WTC11 (cell line): ENCODE measurements at places on chromosomes 2 and 18.
A peak's percentile ranks its signal among the peaks of the same experiment; 100 is the strongest.

DNA sequence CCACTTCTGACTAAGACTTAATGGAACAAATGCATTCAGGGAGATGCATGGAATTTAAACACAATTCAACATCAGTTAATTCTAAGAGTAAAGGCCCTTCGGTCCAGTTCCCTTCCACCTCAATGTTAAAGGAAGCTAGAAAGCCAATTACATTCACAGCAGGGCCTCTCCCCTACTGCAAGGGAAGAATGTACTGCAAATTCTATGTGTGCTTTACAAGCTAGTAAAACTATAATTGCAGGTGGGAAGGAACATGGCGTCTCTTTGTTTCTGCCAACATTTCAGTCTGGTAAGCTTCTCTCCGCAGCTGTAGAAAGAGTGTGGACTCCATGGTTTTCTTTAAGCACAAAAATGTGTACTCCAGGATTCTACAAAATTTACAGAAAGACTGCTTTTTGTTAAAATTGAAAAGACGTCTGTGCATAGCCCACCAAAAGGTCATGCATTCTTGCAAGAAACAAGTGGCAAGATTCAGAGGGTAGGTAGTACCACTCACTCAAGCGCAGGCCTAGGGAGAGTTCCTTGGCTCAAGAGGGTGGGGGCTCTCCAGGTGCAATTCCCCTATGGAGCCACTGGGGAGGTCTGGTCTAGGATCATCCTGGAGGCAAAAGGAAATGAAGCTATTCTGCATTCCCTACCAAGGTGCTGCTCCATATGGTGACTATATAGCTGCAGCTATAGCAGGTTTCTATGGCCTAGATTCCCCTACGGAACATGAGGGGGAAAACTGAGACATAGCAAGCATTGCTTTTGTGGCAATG is 127.0 kb upstream of the FZD5 start:
- peak overlapping the region; percentile 19; the same call in 1 of the 2 replicates for H3K4me3 ChIP-seq
- H3K36me3 ChIP-seq = no peaks in the 10 kb centered on the region
- no peaks in the 10 kb centered on the region for H3K27me3 ChIP-seq
- DNase-seq = peak; percentile 68

DNA sequence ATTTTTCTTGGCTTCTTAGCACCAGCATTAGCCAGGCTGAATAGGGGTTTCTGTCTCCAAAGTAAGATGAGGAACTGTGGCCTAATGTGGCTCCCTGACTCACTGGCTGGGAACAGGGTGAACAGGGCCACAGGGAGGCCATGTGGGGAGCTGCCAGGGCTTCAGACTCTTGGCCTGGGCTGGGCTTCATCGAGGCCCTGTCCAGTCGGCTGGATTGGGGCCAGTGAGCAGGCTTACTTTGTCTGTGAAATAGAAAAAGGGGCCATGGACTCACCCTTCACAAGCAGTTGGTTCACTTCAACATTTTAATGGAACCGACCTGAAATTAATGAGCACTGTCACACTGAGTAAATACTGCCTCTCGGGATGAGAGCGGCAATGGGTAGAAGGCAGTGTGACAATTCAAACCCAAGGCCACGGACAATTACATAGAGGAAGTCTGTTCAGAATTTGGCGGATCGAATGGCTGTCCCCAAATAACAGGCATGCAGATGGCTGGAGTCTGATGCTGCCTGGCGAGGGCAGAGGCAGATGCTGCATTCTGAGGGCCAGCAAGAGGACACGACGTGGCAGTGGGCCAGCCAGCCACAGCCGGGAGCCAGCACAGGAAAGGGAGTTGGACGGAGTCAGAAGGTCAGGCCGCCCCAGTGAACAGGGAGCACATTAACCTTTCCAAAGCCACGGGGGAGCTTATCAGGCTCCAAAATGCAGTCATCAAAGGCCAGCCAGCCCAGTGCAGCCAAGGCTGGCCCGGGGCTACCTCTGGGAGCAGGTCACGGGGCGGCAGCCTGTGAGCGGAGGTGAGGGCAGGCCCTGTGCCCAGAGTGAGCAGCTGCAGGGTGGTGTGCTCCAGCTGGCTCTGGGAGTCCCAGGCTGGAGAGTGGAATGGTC is 146.6 kb upstream of the REV1 start:
- no peak overlapping the region for H3K27ac ChIP-seq
- no peak for DNase-seq
- H3K4me3 ChIP-seq = no peak overlapping the region
- no peaks in the 10 kb centered on the region for H3K4me1 ChIP-seq
- H3K36me3 ChIP-seq = no peaks in the 10 kb centered on the region
- no peaks in the 10 kb centered on the region for H3K27me3 ChIP-seq

DNA sequence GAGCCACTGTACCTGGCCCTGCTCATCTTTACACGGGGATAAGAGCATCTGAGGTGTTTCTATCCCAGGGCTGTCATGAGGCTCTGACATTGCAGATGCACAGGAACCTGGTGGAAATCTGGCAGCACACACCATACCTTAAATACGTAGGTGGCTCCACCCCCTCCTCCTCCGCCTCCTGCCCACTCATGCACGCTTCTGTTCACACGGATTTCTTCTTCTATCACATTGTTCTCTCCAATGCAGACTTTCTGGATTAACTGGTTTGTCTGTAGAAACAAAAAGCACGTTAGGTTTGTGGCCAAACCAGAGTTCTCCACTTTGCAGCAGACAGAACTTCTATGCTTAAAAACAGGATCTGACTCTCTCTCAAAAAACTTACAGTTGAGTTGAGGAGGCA is 118.2 kb downstream of the CLIP4 start:
- H3K27ac ChIP-seq = no peak overlapping the region
- H3K36me3 ChIP-seq = no peaks in the 10 kb centered on the region
- H3K27me3 ChIP-seq = no peaks in the 10 kb centered on the region; the same call in 1 of the 2 replicates
- H3K4me1 ChIP-seq = no peaks in the 10 kb centered on the region
- H3K4me3 ChIP-seq = no peak overlapping the region
- no peak for DNase-seq

GRCh38 chr2:126344493-126344892 is 311.5 kb upstream of the GYPC start:
- H3K4me3 ChIP-seq = no peak overlapping the region
- DNase-seq = no peak
- peaks cover 4% of the 10 kb centered on the region for H3K27me3 ChIP-seq
- no peak overlapping the region for H3K27ac ChIP-seq

DNA sequence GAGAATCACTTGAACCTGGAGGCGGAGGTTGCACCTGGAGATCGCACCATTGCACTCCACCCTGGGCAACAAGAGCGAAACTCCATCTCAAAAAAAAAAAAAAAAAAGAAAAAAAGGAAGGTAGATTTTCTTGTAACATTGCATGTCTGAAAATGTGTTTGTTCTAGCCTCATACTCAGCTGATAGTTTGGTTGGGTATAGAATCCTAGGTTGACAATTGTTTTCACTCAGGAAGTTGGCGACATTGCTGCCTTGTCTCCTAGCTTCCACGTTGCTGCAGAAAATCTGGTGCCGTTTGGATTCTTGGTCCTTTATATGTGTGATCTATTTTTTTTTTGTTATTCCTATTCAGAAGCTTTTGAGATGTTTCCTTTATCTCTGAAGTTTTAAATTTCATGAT is 4.7 kb downstream of the ING5 start:
- H3K4me3 ChIP-seq = no peak overlapping the region
- H3K27me3 ChIP-seq = no peaks in the 10 kb centered on the region
- no peak overlapping the region for H3K27ac ChIP-seq
- H3K36me3 ChIP-seq = peaks cover 53% of the 10 kb centered on the region
- H3K4me1 ChIP-seq = peaks cover 5% of the 10 kb centered on the region

GRCh38 chr2:143816916-143817315 is 687.7 kb downstream of the ARHGAP15 start:
- H3K27ac ChIP-seq = no peak overlapping the region
- H3K27me3 ChIP-seq = no peaks in the 10 kb centered on the region
- H3K4me3 ChIP-seq = no peak overlapping the region
- no peaks in the 10 kb centered on the region for H3K36me3 ChIP-seq
- no peak for DNase-seq
- peaks cover 33% of the 10 kb centered on the region for H3K4me1 ChIP-seq

DNA sequence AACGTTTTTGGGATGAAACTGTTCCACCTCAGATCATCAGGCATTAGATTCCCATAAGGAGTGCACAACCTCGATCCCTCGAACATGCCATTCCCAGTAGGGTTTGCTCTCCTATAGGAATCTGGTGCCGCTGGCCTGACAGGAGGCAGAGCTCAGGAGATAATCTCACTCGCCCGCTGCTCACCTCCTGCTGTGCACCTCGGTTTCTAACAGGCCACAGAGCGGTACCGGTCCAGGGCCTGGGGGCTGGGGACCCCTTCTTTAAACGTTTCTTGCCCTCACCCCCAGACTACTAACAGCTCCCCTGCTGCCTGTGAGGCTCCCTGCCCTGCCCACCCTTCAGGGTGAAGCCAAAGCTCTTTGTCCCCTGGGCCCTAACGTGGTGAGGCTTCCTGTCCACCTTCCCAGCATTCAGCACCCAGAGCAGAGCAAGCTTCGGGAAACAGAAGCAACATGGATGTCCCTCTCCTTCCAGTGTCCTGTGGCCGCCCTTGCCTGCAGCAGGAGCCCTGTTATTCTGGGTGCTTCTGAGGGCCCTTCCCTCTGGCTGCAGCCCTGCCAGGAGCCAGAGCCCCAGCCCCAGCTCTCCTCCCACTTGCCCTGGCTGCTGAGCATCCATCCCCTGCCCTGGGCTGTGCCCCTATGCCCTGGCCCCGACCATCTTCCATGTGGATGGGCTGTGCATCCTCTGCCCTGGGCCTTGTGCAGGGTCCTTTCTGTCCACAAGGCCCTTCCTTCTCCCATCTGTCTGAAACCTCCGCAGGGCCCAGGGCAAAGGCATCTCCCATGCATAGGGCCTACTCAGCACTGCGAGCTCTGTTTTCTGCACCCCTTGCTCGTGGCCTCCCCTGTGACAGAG is 140.1 kb downstream of the MBP start:
- H3K36me3 ChIP-seq = no peaks in the 10 kb centered on the region
- no peaks in the 10 kb centered on the region; the same call in 1 of the 2 replicates for H3K27me3 ChIP-seq
- peaks cover 30% of the 10 kb centered on the region for H3K4me1 ChIP-seq
- no peak overlapping the region for H3K4me3 ChIP-seq
- no peak overlapping the region for H3K27ac ChIP-seq

- DNase-seq = peak; percentile 16
- no peaks in the 10 kb centered on the region for H3K27me3 ChIP-seq
- no peak overlapping the region for H3K27ac ChIP-seq
- H3K4me3 ChIP-seq = no peak overlapping the region
- H3K4me1 ChIP-seq = peaks cover 5% of the 10 kb centered on the region
Measured at GRCh38 chr2:124753842-124754241, 728.8 kb downstream of the CNTNAP5 start.

GRCh38 chr18:75456199-75456631 is 28.7 kb upstream of the SMIM21 start:
- H3K27me3 ChIP-seq = peaks cover 38% of the 10 kb centered on the region
- peaks cover 18% of the 10 kb centered on the region for H3K36me3 ChIP-seq
- peak overlapping the region; percentile 56 for H3K4me3 ChIP-seq
- H3K27ac ChIP-seq = no peak overlapping the region
- H3K4me1 ChIP-seq = peaks cover 17% of the 10 kb centered on the region
- no peak for DNase-seq

- no peak for DNase-seq
- peaks cover 24% of the 10 kb centered on the region for H3K27me3 ChIP-seq
- peaks cover 5% of the 10 kb centered on the region for H3K4me1 ChIP-seq
- H3K27ac ChIP-seq = no peak overlapping the region
Measured at GRCh38 chr2:9637330-9637729, 6.5 kb upstream of the YWHAQ start.

- no peak overlapping the region for H3K27ac ChIP-seq
- no peak for DNase-seq
- no peaks in the 10 kb centered on the region for H3K4me1 ChIP-seq
- H3K27me3 ChIP-seq = no peaks in the 10 kb centered on the region
Measured at GRCh38 chr2:26932974-26933373, 37.5 kb upstream of the MAPRE3 start.

- peaks cover 8% of the 10 kb centered on the region for H3K4me1 ChIP-seq
- peaks cover 55% of the 10 kb centered on the region for H3K36me3 ChIP-seq
- H3K4me3 ChIP-seq = no peak overlapping the region
- DNase-seq = no peak
- H3K27me3 ChIP-seq = peaks cover 4% of the 10 kb centered on the region; the same call in 1 of the 2 replicates
Measured at GRCh38 chr2:39050109-39050508, 70.7 kb downstream of the SOS1 start.

DNA sequence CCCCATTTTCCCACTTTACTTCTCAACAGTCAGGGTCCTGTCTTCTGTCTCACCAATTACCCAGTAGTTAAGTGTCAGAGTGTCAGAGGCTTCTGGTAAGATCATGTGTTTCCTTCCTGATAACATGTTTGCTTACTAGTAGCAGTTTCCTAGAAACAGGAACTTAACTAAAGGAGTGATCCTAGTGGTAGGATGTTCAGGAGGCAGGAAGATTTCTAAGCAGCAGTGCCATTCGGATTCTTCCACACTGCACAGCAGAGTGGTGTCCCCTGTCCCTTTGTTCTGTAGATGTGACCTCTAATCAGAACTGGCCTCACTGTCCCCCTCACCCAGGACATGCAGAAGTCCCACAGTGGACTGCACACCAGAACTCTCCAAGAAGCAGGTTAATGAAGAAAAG is 221.8 kb upstream of the OSR1 start:
- peak overlapping the region; percentile 60; the same call in 1 of the 2 replicates for H3K27ac ChIP-seq
- no peaks in the 10 kb centered on the region for H3K4me1 ChIP-seq
- no peaks in the 10 kb centered on the region for H3K36me3 ChIP-seq
- H3K27me3 ChIP-seq = no peaks in the 10 kb centered on the region

DNA sequence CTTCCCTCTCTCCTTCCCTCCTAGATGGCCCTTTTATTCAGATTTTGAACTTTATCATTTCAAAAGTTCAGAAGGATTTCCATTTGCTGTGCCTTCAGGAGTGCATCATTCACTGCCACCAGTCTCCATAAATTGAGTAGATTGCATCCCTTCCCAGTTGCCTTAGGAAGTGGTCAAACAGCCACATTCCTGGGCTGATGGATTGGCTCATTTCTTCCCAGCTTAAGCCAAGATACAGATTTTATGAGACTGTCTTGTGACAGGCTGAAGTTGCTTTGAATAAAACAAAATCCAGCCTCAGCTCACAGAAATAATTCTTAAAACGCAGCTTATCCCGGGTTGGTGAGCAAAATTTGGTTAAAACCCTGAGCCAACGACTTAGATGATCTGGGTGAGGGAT is 9.8 kb downstream of the NRP2 start:
- peaks cover 16% of the 10 kb centered on the region for H3K27me3 ChIP-seq
- DNase-seq = no peak
- H3K4me3 ChIP-seq = no peak overlapping the region

GRCh38 chr2:53786352-53786704 is 425 bp downstream of the ASB3 start:
- 0 out of 2 replicates have a peak, but pooled peaks cover 5% of the 10 kb centered on the region for H3K36me3 ChIP-seq
- H3K27ac ChIP-seq = peak overlapping the region; percentile 99
- H3K4me1 ChIP-seq = peaks cover 44% of the 10 kb centered on the region
- DNase-seq = no peak
- no peaks in the 10 kb centered on the region for H3K27me3 ChIP-seq
- peak overlapping the region; percentile 98 for H3K4me3 ChIP-seq

- no peak for DNase-seq
- H3K27ac ChIP-seq = no peak overlapping the region
- no peaks in the 10 kb centered on the region for H3K36me3 ChIP-seq
- H3K4me1 ChIP-seq = no peaks in the 10 kb centered on the region
- no peak overlapping the region for H3K4me3 ChIP-seq
Measured at GRCh38 chr2:136962105-136962725, 196.9 kb downstream of the THSD7B start.

GRCh38 chr2:149562324-149562723 is 25.3 kb downstream of the MMADHC start:
- no peaks in the 10 kb centered on the region for H3K27me3 ChIP-seq
- H3K36me3 ChIP-seq = peaks cover 5% of the 10 kb centered on the region
- H3K27ac ChIP-seq = no peak overlapping the region
- H3K4me3 ChIP-seq = no peak overlapping the region
- no peak for DNase-seq
